ENCODE measurements at places on chromosomes 5 and 9.

- DNase-seq: no peak
Observed at GRCh38 chr5:91103353-91104061, 279.6 kb downstream of the ARRDC3 start.

GRCh38 chr5:133995883-133996563 is 8.8 kb downstream of the VDAC1 start:
- no peak for DNase-seq

DNA sequence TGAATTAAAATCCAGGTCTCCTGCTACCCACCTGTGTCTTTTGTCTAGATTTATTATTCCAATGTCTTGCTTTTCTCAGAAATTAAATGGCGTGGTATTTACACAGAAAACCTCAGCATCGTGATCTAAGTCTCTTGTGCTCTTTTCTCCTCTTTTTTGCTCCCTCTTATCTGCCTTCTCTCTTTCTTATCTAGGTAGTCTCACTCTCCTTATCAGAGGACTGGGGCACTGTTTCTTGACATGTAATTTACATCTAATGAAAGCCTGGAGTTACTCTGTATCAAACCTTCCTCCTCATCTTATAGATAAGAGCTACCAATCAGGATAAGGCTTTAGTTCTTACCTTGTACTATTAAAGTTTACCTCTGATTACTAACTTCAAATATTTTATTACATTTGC is 933.8 kb downstream of the TLE1 start:
- no peak for DNase-seq

GRCh38 chr5:126647071-126647470 is 46.3 kb downstream of the PHAX start:
- no peak for DNase-seq

DNA sequence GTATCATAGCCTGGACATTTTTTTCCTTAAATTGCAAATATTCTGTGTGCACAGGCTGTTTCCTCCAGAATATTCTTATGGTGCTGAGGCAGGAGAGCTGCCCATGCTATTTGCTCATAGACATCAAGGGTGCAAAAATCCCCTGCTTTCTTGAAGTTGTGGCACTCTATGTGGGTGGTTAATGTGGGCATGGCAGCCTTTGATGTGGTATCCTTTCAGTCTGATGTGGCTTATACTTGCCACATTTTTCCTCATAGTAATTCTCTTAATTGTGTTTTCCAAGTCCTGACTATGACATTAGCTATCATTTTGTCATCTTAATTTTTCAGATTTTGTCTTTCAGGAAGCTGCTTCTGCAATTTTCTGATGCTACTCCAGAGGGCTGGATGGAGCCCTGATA is 353.3 kb downstream of the YTHDC2 start:
- DNase-seq: no peak

DNA sequence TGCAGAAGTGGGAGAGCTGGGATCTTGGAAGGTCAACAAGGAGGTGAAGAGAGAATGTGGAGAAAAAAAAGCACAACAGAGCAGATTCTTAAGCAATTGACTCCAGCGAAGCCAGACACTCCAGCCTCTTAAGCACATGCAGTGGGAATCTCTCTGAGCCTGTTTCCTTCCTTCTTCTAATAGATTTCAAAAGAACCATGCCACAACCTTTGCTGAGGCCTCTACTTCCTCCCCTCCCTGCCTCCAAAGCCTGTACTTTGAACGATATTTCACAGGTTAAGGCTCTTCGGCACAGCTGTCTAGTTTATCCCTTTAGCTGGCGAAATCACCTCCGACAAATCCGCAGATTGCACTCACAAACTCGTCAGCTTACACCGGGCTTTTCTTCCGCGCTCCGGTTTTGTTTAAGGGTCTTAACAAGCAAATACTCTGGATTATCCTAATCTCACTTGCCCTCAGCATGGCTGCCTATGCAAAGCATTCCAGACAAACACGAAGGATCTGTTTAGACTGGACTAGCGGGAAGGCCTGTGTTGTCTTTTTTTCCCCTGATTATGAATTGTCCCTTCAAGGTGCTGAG is 211.6 kb upstream of the PANK3 start:
- DNase-seq: no peak

GRCh38 chr9:87959916-87960581 is 14.3 kb downstream of the CDK20 start:
- no peak for DNase-seq

GRCh38 chr9:72401396-72401795 is 36.4 kb upstream of the ZFAND5 start:
- no peak for DNase-seq
